Left forelimb (tissue), 1 donor: ENCODE measurements at places on chromosomes 2 and 18.

- no peak for DNase-seq
Observed at GRCh38 chr18:39406941-39407340, 1841.3 kb upstream of the CELF4 start.

GRCh38 chr2:36775261-36775660 lies 78.8 kb downstream of the VIT start:
- no peak for DNase-seq

GRCh38 chr2:170122883-170123547 lies 54.9 kb upstream of the MYO3B start:
- DNase-seq, result no peak

- DNase-seq, result no peak
Observed at GRCh38 chr2:40034801-40035200, 255.7 kb upstream of the THUMPD2 start.

DNA sequence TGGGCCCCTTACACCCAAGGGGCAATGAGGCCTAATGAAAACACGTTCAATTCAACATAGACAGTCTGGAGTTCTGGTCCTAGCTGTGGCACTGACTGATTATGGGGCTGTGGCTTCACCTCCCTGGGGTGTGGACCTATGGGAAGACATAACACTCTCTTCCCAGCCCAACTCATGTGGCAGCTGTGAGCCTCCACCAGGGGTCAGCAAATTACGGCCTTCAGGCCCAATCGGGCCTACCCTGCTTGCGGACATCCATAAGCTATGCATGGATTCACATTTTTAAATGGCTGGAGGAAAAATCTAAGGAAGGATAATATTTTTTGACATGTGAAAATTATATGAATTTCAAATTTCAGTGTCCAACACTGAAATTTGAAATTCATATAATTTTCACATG lies 101.3 kb downstream of the LOXHD1 start:
- no peak for DNase-seq
